ENCODE measurements at places on chromosomes 1 and 21.

DNA sequence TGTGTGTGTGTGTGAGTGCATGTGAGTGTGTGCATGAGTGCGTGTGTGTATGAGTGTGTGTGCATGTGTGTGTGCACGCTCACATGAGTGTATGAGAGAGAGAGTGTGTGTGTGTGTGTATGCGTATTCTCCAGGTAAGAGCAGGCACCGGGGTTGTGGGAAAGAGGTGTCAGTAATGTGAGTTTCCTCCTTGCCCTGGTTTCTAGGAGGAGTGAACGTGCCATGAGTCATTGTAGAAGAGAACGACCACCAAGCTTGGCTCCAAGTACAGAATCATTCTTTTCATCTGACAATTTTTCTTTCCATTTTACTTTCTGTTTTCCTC lies 79.1 kb downstream of the POFUT2 start:
- peak; percentile 40 for DNase-seq

GRCh38 chr1:40848530-40849189 lies 13.5 kb downstream of the CITED4 start:
- peak; percentile 67 for DNase-seq

DNA sequence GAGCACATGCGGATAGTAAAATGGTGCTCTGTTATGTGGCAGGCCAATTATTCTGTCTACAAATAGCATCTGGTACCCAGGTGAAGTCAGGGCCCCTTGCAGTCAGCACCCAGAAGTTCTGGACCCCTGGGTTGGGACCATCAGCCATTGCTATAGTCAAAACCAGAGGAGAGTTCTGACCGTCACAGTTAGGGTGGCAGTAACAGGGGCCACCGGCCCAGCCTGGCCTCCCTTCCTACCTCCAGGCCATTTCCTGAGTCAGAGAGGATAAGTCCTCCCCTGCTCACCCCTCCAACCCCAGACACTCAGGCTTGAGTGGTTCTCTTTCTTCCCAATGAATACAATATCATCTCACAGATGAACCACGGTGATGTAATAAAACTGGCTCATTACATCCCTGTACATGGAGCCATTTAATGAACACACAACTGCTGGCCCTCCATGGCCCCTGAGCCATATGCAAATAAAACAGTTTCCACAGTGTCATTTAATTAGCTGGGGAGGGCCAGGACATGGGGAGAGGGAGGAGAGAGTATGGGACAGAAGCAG lies 673.6 kb downstream of the MATN1 start:
- no peak for DNase-seq

DNA sequence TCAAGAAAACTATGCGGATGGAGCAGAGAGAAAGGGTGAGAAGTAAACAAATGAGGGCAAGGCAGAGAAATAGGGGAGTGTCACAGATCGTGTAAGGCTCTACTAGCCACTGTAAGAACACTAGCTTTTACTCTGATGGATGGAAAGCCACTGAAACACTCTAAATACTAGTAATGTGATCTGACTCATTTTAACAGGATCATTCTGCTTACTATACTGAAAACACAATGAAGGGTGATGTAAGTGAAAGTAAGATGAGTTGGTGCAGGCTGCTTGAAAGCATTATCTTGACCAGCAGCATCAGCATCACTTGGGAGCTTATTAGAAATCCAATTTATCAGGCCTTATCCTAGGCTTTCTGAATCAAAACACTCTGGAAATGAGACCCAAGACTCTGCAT lies 32.7 kb downstream of the TUT4 start:
- no peak for DNase-seq

DNA sequence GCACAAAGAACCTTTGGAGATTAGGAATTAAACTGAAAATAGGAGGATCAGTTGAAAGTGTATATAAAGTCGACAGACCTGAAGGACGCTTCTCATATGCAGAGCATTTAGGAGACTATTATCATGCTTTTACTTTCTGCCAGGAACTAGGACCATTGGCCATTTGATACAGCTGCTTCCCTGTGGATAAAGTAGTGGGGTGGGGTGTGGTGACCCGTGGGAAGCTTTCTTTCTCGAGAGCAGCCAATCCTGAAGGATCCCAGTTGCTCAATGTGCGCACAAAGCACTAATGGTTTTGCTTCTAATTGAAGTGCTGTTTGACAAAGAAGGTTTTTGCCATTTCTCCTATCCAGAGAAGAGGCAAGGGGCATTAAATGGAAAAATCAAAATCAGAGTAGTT lies 14.9 kb upstream of the CD55 start:
- no peak for DNase-seq

All from A172 (cell line).